Bladder microvascular endothelial cell (primary cell): ENCODE measurements at places on chromosomes 16 and 17. TPM values are rescaled to one million over a fixed set of nuclear protein-coding genes. Genes with fewer than 3 reads are reported as not detected.

The ODAD4 gene
- total RNA-seq = 0.19 TPM in 1 of 2 replicates, not detected in the other

The KRT40 gene
- total RNA-seq = not detected in 2 replicates

The IGF2BP1 gene
- total RNA-seq = 0.13 and 0.16 TPM in 2 replicates

The ITGB4 gene
- 8.6 and 22.9 TPM in 2 replicates for total RNA-seq

The HIC1 gene
- 18.5 and 25.5 TPM in 2 replicates for total RNA-seq

The TRPV3 gene
- total RNA-seq = not detected in 2 replicates

The RABEP2 gene
- 45.7 and 64.8 TPM in 2 replicates for total RNA-seq

The NGFR gene
- not detected in 2 replicates for total RNA-seq

The CHP2 gene
- not detected in 2 replicates for total RNA-seq

The RPRML gene
- total RNA-seq = 0.65 TPM in 1 of 2 replicates, not detected in the other

The KRT25 gene
- not detected in 2 replicates for total RNA-seq

The CLEC19A gene
- total RNA-seq = not detected in 2 replicates

The KCTD19 gene
- 0.16 TPM in 1 of 2 replicates, not detected in the other for total RNA-seq

The PTGES3L gene
- total RNA-seq = 0.06 and 0.16 TPM in 2 replicates

The UBALD1 gene
- total RNA-seq = 1.8 and 7.4 TPM in 2 replicates

The NOD2 gene
- total RNA-seq = 0.16 and 2.1 TPM in 2 replicates

The GRB7 gene
- total RNA-seq = 0.16 TPM in 1 of 2 replicates, not detected in the other

The SLC6A2 gene
- 0.38 TPM in 1 of 2 replicates, not detected in the other for total RNA-seq

The CASKIN1 gene
- total RNA-seq = 0.50 TPM in 1 of 2 replicates, not detected in the other
